Ascending aorta (tissue), 2 donors: ENCODE measurements at places on chromosomes 1 and 21. TPM values are rescaled to one million over a fixed set of nuclear protein-coding genes. Genes with fewer than 3 reads are reported as not detected.

The OLIG2 gene
- total RNA-seq, result not detected

The PLA2G2D gene
- not detected for total RNA-seq

The SH2D1B gene
- total RNA-seq, result not detected

The HOOK1 gene
- total RNA-seq, result not detected

The TNNT2 gene
- total RNA-seq, result not detected

The CAPN9 gene
- total RNA-seq, result not detected

The CRNN gene
- 0.21 TPM for total RNA-seq

DNA sequence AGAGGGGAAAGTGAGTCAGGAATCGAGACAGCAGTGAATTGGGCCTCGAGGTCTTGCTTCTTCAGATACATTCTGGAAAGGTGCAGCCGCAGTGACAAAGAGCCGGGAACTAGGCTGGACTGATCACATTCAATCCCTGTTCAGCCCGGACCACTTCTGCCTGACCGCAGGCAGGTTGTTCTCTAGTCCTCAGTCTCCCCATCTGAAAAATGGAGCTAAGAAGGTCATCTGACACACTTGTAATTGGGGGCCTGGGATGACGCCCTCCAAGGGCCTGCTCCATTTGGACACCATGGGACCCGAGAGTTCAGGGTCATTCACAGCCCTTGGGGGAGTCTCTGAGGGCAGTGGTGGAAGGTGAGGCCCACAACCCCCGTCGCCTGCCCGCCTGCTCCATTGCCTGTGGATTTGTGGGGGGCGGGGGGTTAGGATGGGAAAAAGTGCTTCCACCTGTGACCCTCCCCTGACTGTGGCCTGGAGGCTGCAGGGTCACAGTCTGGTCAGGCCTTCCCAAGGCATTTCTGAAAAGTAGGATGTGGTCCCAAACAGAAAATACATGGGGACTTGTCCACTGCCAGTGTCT, 87.9 kb upstream of the CSF3R start:
- DNase-seq, result no peak

GRCh38 chr1:16115468-16115983, 40.3 kb downstream of the EPHA2 start:
- no peak for DNase-seq

DNA sequence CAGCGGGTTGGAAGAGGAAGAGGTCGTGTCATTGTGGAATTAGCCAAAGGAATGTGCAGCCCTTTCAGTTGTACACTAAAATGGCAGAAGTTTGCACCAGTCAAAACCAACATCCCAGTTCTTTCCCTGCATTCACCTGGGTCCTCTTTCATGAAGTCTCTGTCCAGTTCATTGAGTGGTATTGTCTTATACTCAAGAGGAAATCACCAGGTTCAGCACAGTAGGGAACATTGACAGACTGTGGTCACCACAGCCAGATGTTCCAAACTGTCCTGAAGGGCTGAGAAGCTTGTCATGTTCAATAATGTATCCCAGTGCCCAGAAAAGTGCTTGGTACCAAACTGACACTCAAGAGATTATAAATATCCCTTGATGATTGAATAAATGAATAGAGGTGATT, 131.6 kb downstream of the GLUL start:
- no peak for DNase-seq

GRCh38 chr1:156140879-156141707, 12.3 kb upstream of the SEMA4A start:
- DNase-seq, result no peak

DNA sequence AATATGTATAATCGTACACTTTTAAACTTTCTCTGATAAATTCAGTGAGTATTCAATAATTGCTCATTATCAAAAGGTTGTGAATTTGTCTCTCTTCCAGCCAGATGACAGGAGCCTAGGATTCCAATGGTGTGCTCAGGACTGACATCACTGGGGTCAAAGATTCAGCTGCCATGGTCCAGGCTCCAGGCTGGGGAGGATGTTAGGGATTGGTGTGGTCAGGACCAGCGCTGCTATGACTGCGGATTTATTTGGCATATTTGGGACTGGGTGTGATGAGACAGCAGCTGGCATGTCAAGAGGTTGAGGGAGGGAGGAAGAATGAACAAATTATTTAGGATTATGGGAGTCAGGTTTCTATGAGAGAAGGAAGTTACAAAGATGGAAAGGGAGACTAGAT, 48.2 kb upstream of the ABCA4 start:
- no peak for DNase-seq

- DNase-seq, result no peak
Measured at GRCh38 chr21:34923202-34923601, 125.9 kb downstream of the RUNX1 start.

GRCh38 chr1:234965111-234965510, 163.5 kb downstream of the TOMM20 start:
- DNase-seq, result peak; percentile 58

- no peak for DNase-seq
Measured at GRCh38 chr1:227343727-227344551, 25.6 kb upstream of the CDC42BPA start.

DNA sequence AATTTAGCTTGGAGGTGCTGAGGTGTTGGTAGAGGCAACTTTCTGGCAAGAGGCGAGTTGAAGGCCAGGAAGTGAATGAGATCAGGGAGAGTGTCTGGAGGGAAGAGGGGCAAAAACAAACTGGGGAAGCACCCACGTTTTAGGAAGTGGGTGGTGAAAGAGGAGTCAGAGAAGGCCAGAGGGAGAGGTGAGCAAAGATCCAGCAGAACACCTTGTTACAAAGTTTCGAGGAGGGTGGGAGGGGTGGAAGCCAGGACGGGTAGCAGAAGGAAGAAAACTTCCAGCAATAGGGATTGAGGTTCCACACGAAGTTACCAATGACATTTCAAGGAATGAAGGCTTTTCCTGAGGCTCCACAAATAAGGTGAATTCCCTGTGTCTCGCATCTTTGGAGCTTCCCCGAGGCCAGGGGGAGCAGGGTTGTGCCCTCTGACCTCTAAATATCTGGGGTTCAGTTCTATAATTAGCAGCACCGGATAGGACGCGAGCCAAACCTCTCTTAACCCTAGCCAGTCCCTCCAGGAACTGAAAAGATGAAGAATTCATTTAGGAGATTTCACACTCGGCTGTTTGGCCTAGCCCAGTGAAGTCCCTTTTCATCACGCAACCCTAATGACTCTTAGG, 578 bp upstream of the SESN2 start:
- no peak for DNase-seq

GRCh38 chr1:202516434-202516877, 168.0 kb downstream of the PPP1R12B start:
- DNase-seq, result no peak

GRCh38 chr1:7327849-7328248, 443.2 kb upstream of the VAMP3 start:
- no peak for DNase-seq

GRCh38 chr1:207309745-207310273, 11.7 kb upstream of the CD55 start:
- no peak for DNase-seq

DNA sequence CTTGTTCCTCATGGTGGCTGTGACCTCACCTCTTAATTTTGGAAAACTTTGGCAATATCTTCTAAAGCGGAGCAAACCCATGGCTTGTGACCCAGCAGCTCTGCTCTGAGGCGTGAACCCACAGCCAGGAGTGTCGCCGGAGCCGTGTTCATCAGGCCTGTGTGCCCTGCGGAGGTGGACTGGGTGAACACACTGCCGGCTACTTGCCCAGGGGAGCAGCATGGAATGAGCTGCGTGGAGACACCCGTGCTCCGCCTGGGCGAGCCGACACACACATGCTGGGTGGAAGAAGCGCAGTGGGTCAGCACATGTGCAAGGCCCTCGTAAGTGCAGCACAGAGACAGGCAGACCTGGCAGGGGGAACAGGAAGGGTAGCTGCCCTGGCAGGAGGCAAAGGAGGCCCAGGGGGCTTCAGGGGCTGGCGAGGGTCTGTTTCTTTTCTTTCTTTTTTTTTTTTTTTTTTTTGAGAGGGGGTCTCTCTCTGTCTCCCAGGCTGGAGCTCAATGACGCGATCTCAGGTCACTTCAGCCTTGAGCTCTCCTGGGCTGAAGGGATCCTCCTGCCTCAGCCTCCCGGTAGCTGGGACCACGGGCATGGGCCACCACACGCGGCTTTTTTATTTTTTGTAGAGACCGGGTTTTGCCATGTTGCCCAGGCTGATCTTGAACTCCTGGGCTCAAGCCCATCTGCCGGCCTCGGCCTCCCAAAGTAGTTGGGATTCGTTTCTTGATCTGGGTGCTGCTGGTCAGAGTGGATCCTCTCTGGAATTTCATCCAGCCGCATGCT, 41.8 kb downstream of the AGPAT3 start:
- no peak for DNase-seq

DNA sequence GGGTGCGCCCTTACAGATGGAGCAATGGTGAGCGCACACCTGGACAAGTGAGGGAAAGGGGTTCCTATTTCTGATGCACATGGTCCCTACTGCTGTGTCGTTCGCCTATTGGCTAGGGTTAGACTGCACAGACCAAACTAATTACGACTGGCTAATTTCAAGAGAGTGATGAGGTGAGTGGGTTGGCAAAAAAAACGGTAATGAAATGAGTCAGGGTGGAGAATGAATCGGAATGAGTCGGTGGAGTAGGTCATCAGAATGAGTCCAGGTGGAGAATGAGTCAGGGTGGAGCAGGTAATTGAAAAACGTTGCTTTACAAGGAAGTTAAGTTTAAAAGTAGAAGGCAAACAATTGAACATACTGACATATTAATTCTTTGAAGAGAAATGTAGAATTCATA, 79.8 kb downstream of the WDR4 start:
- no peak for DNase-seq

DNA sequence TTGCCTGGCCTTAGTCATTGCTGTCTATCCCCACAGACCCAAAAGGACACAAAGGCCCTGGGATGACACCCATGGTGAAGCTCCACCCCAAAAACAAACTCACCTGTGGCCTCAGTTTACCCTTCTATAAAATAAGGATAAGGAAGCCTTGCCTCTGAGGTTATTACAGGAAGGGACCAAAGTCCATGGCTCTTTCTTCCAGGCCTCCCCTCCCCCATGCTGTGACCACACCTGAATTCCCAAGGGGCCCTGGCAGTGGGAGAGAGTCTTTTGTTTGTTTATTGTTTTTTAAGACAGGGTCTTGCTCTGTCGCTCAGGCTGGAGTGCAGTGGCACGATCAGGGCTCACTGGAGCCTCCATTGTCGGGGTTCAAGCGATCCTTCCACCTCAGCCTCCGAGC, 10.5 kb upstream of the TNFRSF25 start:
- DNase-seq, result no peak

DNA sequence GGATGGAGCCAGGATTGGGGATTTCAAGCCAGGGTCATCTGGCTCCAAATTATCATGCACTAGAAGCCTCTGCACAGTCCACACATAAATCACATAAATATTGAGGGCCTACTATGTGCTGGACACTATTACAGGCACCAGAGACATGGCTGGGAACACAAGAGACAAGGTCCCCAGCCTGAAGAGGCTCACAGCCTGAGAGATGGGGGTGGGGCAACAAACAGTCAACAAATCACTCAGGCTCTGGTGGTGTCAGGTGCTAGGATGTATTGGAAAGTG, 41.6 kb upstream of the LAPTM5 start:
- DNase-seq, result no peak

GRCh38 chr1:76238094-76238628, 163.6 kb downstream of the ST6GALNAC3 start:
- DNase-seq, result no peak

GRCh38 chr1:166910396-166910994, 34.4 kb upstream of the TADA1 start:
- no peak for DNase-seq

DNA sequence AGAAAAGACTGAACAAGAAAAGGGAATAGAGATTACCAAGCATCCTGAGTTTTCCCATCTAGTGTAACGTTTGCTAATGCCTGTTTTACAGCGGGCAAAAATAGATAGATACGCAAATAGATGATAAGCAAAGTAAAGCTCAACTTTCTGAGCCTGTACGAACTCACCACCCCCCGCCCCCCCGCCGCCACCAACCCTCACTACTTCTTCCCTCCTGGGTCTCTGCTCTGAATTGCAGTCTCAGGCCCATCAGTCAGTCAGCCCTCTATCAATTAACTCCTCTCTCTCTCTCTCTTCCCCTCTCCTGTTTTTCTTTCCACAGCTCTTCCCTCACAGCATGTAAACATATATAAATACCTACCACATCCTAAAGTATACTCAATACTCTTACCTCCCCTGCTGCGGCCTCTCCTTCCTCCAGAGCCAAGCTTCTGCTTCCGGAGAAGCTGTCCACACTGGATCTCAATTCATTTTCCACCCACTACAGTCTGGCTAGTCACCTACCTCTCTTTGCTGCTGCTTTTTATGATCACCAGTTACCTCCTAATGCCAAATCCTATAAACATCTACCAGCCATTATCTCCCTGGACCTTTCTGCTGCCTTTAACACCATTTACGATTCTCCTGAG, 64.6 kb downstream of the CAPN2 start:
- peak; percentile 37 for DNase-seq

DNA sequence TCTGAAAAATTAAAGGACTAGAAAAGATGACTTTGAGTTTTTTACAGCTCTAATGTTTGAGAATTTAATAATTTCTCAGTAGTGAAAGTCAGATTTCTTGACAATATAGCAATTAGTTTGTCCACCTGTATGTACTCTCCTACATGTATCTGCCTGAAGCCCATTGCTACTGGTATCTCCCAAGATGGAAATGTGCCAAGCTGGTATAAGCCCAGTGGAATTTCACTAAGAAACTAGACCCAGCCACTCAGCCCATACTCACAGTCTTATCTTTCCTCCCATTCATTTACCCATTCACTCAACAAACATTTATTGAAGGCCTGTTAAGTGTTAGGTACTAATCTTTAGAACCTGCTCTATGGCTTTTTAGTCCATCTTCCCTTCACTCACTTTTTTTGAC, 21.6 kb upstream of the TRIM45 start:
- DNase-seq, result no peak
